IMR-90 (cell line): ENCODE measurements at places on chromosomes 5 and 9.

- no peaks in the 10 kb centered on the region for H3K27me3 ChIP-seq
- no peak overlapping the region for H3K4me3 ChIP-seq
- no peak for DNase-seq
- no peaks in the 10 kb centered on the region for H3K36me3 ChIP-seq
- H3K27ac ChIP-seq = no peak overlapping the region
- H3K4me1 ChIP-seq = no peaks in the 10 kb centered on the region
These were observed 1457.2 kb upstream of the WWC1 start for GRCh38 chr5:166834246-166834645.

GRCh38 chr9:23743036-23743435 lies 83.0 kb downstream of the ELAVL2 start:
- H3K27ac ChIP-seq = no peak overlapping the region
- H3K27me3 ChIP-seq = no peaks in the 10 kb centered on the region
- H3K36me3 ChIP-seq = no peaks in the 10 kb centered on the region
- H3K4me3 ChIP-seq = no peak overlapping the region
- DNase-seq = no peak

- no peak overlapping the region for H3K4me3 ChIP-seq
- no peaks in the 10 kb centered on the region for H3K4me1 ChIP-seq
- H3K27me3 ChIP-seq = no peaks in the 10 kb centered on the region; the same call in 1 of the 2 replicates
These were observed 127.5 kb upstream of the DAPK1 start for GRCh38 chr9:87370049-87370685.

DNA sequence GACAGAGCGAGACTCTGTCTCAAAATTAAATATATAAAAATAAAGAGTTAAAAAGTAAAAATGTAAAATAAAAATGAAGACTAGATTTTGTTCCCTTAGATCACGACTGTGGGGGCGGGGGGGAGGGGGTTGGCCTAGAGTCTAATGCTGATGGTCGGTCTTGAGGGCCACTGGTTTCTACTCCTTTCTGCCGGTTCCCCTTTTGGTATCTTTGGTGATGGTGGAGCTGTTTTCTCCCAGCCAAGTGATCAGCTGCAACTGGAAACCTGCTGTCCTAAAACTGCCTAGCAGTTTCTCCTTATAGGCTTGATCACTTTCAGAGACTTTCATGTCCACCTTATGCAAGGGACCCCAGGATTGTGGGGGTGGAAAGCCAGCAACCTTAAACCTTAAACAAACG lies 1.1 kb downstream of the SRD5A1 start:
- no peaks in the 10 kb centered on the region for H3K27me3 ChIP-seq
- H3K4me1 ChIP-seq = peaks cover 11% of the 10 kb centered on the region
- H3K4me3 ChIP-seq = peak overlapping the region; percentile 89
- no peak for DNase-seq
- H3K36me3 ChIP-seq = peaks cover 10% of the 10 kb centered on the region

- H3K27ac ChIP-seq = no peak overlapping the region
- no peak overlapping the region for H3K4me3 ChIP-seq
- DNase-seq = peak; percentile 26
- H3K36me3 ChIP-seq = no peaks in the 10 kb centered on the region
- H3K4me1 ChIP-seq = no peaks in the 10 kb centered on the region
- no peaks in the 10 kb centered on the region for H3K27me3 ChIP-seq
These were observed 279.6 kb downstream of the ARRDC3 start for GRCh38 chr5:91103353-91104061.

DNA sequence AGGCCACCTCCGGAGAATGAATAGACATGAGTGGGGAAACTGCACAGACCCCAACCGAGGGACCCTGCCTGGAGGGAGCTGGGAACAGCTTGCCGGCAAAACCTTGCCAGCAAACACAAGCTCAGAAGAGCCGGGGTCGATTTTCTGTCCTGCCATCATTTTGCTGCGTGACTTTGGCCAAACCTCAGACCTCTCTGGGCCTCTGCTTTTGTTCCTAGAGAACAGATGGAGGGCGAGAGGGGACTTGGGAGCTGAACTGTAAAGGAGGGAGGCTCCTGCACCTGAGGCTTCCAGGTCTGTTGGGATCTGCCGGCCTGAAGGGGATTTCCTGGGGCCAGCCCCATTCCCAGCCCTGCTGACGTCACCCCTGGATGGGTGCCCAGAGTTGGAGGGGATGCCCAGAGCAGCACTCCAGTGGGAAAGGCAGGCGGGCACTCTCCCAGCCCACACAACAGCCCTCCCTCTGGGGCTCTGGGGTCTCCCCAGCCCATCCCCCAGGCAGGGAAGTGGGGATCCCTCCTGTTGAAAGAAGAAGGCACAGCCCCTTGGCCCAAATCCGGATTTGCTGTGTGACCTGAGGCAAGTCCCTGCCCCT lies 40.4 kb upstream of the SYNPO start:
- H3K36me3 ChIP-seq = no peaks in the 10 kb centered on the region
- H3K4me1 ChIP-seq = peaks cover 7% of the 10 kb centered on the region
- H3K4me3 ChIP-seq = no peak overlapping the region
- H3K27me3 ChIP-seq = no peaks in the 10 kb centered on the region; the same call in 1 of the 2 replicates
- H3K27ac ChIP-seq = no peak overlapping the region

- no peaks in the 10 kb centered on the region for H3K27me3 ChIP-seq
- H3K36me3 ChIP-seq = peaks cover 1% of the 10 kb centered on the region; the same call in 1 of the 2 replicates
- no peak for DNase-seq
These were observed 34.9 kb downstream of the IRF1 start for GRCh38 chr5:132455614-132456115.

GRCh38 chr5:77920359-77921058 lies 144.4 kb upstream of the TBCA start:
- no peak overlapping the region for H3K4me3 ChIP-seq
- no peaks in the 10 kb centered on the region for H3K36me3 ChIP-seq

- peaks cover 32% of the 10 kb centered on the region for H3K36me3 ChIP-seq
- H3K27ac ChIP-seq = no peak overlapping the region
- H3K4me1 ChIP-seq = peaks cover 5% of the 10 kb centered on the region
- peak; percentile 83 for DNase-seq
These were observed 52.7 kb downstream of the RNF145 start for GRCh38 chr5:159156426-159157238.

DNA sequence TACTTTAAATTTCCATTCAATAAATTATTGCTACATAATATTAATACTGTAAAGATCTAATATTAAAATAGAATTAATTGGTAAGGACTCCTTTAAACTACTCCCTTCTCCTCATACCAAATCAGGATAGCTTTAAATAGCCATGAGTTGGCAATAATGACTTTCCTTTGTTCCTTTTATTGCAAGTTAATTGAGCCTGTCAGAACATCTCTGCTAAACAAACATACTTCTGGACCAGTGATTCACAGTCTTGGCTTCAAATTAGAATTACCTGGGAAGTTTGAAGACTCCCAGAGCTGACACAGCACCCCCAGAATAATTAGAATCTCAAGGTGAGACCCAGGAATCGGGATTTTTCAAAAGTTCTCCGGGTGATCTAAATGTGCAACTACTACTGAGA lies 18.7 kb downstream of the C5orf58 start:
- no peak overlapping the region for H3K4me3 ChIP-seq
- no peaks in the 10 kb centered on the region for H3K27me3 ChIP-seq
- H3K4me1 ChIP-seq = no peaks in the 10 kb centered on the region
- H3K36me3 ChIP-seq = no peaks in the 10 kb centered on the region
- no peak for DNase-seq

DNA sequence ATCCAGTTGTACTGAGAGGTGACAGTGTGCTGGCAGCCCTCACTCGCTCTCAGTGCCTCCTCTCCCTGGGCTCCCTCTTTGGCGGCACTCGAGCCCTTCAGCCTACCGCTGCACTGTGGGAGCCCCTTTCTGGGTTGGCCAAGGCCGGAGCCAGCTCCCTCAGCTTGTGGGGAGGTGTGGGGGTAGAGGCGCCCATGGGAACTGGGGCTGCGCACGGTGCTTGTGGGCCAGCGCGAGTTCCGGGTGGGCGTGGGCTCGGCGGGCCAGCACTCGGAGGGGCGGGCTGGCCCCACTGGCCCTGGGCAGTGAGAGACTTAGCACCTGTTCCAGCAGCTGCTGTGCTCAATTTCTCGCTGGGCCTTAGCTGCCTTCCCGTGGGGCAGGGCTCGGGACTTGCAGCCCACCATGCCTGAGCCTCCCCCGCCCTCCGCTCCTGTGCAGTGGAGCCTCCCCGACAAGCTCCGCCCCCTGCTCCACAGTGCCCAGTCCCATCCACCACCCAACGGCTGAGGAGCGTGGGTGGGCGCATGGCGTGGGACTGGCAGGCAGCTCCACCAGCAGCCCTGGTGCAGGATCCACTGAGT lies 342.2 kb upstream of the ZNF608 start:
- H3K4me1 ChIP-seq = peaks cover 2% of the 10 kb centered on the region; the same call in 1 of the 2 replicates
- H3K4me3 ChIP-seq = no peak overlapping the region
- no peaks in the 10 kb centered on the region for H3K27me3 ChIP-seq
- no peak overlapping the region for H3K27ac ChIP-seq
- H3K36me3 ChIP-seq = no peaks in the 10 kb centered on the region

GRCh38 chr9:129489838-129490582 lies 130.9 kb downstream of the C9orf50 start:
- peak overlapping the region; percentile 99 for H3K27ac ChIP-seq
- DNase-seq = peak; percentile 45
- peaks cover 53% of the 10 kb centered on the region for H3K4me1 ChIP-seq
- H3K27me3 ChIP-seq = no peaks in the 10 kb centered on the region
- peak overlapping the region; percentile 24 for H3K4me3 ChIP-seq

GRCh38 chr9:93603011-93603410 lies 26.6 kb downstream of the PHF2 start:
- H3K36me3 ChIP-seq = no peaks in the 10 kb centered on the region
- no peaks in the 10 kb centered on the region for H3K27me3 ChIP-seq
- no peaks in the 10 kb centered on the region for H3K4me1 ChIP-seq
- DNase-seq = no peak

DNA sequence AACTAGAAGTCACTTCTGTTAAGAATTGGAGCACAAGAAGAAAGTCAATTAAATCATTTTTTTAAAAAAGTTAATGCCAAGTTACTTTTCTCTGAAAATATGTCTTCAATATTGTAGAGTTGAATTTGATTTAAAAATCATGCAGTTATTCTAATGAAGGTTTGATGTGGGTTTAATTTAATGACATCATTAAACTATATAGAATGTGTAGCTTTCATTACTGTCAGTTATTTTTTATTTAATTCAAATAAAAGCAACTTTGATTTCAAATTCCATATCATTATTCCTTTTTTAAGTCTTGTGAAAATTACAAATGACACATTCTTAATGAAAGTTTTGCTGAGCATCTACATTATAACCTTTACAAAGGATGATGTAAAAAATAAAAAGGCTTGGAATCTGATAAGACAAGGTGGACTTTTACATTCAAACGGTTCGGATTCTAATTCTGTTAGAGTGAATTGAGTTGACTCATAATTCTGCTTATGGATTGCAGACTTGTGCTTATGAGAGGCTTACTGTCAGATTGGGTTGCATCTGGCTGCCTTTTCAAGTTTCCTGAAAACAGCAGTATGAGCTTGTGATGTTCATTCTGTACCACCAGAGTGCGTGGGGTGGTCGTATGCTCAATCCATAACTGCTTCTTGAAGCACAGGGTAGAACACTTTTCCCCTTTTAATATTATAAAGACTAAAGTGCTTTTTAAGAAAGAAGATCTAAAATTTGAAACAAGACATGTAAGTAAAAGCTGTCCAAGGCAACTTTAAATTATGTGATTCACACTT lies 253.0 kb upstream of the ARRDC3 start:
- no peaks in the 10 kb centered on the region for H3K4me1 ChIP-seq
- no peak overlapping the region for H3K27ac ChIP-seq
- H3K4me3 ChIP-seq = no peak overlapping the region
- H3K27me3 ChIP-seq = no peaks in the 10 kb centered on the region

DNA sequence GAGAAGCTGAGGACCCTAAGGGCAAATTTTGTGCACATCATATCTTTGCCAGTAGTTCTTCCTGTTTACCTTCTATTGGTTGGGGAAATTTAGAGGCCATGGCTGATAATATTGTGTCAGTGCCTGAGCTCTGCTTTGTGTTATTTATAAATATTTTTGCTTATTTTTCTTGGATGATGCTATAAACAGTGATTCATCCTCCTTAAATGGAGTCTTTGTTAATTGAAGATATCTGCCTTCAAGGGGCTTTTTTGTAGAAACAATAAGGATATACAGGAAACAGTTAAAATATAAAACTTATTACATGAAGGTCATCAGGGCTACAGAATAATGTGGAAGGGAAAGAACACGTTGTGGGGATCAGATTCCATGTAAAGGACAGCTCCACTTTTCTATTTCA lies 78.0 kb downstream of the PAM start:
- no peak for DNase-seq
- H3K36me3 ChIP-seq = no peaks in the 10 kb centered on the region; the same call in 1 of the 2 replicates
- no peak overlapping the region for H3K4me3 ChIP-seq
- no peak overlapping the region for H3K27ac ChIP-seq

- peak within 1 kb of the TSS; percentile 91 for H3K27ac ChIP-seq
- H3K4me1 ChIP-seq = peaks cover 46% of the 10 kb centered on the region
- peak within 1 kb of the TSS; percentile 76 for H3K4me3 ChIP-seq
- no peaks in the 10 kb centered on the region for H3K27me3 ChIP-seq
These were observed at the start of gene PDGFRB for GRCh38 chr5:150155258-150156026. Gene PDGFRB (minus strand): TSS chr5:150155845. CDS start chr5:150137047, 18,798 bp downstream.

DNA sequence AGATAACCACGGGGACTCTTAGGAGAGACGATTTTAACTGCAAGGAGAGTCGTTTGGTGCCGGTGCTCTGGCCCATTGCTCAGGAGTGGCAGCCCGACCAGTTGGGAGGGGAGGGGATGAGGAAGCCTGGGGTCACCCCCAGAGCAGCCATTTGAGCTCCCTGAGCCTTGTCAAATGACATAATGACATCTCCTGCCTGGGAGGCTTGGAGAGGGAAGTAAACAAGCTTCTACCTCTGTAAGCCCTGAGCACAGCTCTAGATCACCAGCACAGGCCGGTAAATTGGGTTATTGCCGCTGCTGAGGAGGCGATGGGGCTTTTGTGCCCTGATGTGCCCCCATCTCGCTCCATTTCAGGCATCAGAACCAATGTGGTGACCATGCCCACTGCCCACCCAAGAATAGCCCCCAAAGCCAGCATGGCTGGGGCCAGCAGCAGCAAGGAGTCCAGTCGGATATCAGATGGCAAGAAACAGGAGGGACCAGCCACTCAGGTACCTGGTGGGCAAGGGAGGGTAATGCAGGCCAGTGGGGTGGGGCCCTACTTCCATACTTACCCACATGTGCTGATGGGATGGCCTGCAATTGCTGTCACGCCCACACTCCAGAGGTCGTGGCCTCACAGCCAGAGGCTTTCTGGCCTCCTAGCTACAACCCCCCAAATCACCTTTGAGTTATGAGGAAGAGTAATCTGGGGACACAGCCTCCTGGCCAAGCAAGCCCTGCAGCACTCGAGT lies 23.0 kb downstream of the CD74 start:
- no peak overlapping the region for H3K4me3 ChIP-seq
- no peak overlapping the region for H3K27ac ChIP-seq
- DNase-seq = no peak
- peaks cover 75% of the 10 kb centered on the region for H3K36me3 ChIP-seq

GRCh38 chr9:131307974-131308373 lies 18.5 kb downstream of the PLPP7 start:
- H3K27me3 ChIP-seq = peaks cover 15% of the 10 kb centered on the region
- H3K27ac ChIP-seq = no peak overlapping the region
- H3K4me3 ChIP-seq = no peak overlapping the region

- H3K4me1 ChIP-seq = no peaks in the 10 kb centered on the region
- no peak overlapping the region for H3K27ac ChIP-seq
- H3K27me3 ChIP-seq = no peaks in the 10 kb centered on the region
- DNase-seq = no peak
- H3K36me3 ChIP-seq = no peaks in the 10 kb centered on the region
- H3K4me3 ChIP-seq = no peak overlapping the region
These were observed 324.3 kb upstream of the RORB start for GRCh38 chr9:74172874-74173273.

- no peaks in the 10 kb centered on the region for H3K4me1 ChIP-seq
- H3K27ac ChIP-seq = no peak overlapping the region
- H3K36me3 ChIP-seq = peaks cover 29% of the 10 kb centered on the region
These were observed 901 bp downstream of the WDR38 start for GRCh38 chr9:124854161-124854560.
